ENCODE measurements at places on chromosomes 1 and 21.

GRCh38 chr1:116556289-116557006, 14.4 kb downstream of the CD58 start:
- peak; percentile 95 for DNase-seq

GRCh38 chr1:181742426-181742825, 259.1 kb downstream of the CACNA1E start:
- DNase-seq: no peak

DNA sequence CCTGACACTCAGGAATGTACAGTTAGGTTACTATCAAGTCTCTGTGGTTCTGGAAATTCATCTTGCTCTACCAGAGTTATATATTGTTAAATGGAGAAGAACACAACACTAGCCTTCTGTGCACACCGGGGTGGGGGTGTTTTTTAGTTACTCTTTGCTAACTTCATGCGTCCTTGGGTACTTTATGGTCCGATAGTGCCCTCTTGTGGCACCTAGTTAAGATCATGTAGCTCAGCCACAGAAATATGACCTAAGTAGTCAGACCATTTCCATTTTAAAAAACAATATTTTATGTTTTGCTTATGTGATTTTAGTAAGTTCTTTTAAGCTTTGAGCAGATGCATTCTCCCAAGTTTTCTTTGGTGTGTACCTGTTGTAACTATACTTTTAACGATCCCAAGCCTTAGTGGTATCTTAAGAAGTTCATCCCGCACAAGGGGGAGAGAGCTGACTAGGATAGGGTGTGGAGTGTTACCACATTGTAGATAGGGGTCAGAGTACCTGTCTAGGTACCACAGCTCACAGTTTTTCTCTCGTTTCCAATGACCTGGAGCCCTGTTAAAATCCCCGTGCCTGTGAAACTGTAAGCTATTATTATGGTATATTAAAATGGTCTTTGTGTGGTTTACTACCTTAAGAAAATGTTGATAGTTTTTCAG, 20.6 kb upstream of the SH3D21 start:
- peak; percentile 74 for DNase-seq

- no peak for DNase-seq
These were observed 33.5 kb upstream of the MRPS6 start for GRCh38 chr21:34039678-34040382.

GRCh38 chr1:68162761-68163160, 69.6 kb downstream of the WLS start:
- DNase-seq: no peak

DNA sequence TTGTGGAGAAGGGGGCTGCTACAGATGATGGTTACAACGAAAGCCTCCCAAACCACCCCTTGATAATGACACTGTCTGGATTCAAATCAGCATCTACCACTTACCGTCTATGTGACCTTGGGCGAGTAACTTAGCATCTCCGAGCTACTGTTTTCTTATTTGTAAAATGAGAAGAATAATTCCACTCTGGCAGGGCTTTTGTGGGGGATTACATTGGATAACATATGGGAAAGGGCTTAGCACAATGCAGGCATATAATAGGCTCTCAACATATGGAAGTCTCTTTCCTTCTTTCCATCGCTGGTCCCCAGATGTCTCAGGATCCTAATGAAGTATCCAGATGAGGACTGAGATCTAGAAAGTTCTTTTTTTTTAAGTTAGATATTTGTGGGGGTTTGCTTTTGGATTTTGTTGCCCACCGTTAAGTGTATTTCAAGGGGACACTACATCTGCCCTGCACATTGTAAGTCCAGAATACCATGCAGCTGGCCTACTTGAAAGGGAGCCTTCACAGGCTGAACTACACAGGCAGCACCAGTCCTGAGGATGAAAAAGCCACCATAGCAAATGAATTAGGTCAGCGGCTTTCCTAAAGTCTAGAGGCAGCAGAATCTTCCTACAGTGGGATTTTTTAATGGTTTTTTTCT, 172.2 kb upstream of the IRF2BP2 start:
- no peak for DNase-seq

GRCh38 chr1:211472724-211473123, 19.2 kb downstream of the RD3 start:
- no peak for DNase-seq

- DNase-seq: no peak
These were observed 2.8 kb upstream of the EFNA4 start for GRCh38 chr1:155060736-155061135.

GRCh38 chr1:88060750-88061491, 623.2 kb upstream of the PKN2 start:
- no peak for DNase-seq

GRCh38 chr1:110533230-110533629, 14.3 kb upstream of the KCNA10 start:
- no peak for DNase-seq

GRCh38 chr1:86016076-86016759, 140.4 kb downstream of the COL24A1 start:
- no peak for DNase-seq

GRCh38 chr1:47755101-47755990, 241.8 kb downstream of the TRABD2B start:
- DNase-seq: peak; percentile 56

DNA sequence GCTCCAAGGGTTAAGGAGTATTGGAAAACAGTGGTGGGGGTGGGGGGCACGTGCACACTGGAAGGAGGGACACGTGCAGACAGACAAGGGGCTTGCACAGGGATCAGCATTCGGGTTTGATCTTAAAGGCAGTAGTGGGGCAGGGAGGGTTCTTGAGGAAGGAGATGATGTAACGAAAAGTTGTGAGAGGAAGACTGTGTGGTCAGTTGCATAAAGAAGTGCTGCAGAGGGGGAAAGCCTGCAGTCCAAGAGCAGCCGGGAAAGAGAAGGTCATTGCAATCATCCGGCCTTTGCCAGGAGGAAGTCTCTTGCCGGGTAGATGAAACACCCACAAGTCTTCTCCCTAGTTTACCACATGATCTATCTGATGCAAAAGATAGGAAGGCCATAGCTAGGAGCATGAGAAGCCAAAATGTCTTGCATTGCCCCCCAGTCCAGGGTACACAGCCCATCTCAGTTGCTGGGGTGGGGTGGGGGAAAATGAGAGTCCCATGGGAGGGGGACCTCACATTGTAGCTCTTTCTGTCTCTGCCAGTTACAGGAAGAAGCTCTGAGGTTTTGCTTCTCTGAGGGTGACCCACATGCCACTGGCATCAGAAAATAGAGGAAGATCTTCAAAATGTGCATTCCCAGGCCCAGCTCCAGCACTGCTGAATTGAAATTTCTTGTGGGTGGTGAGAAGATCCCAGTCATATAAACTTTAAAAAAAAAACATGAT, 202.5 kb upstream of the RAB4A start:
- DNase-seq: no peak

GRCh38 chr1:21633992-21634805, 35.0 kb downstream of the RAP1GAP start:
- DNase-seq: no peak

GRCh38 chr1:230832476-230832875, 35.8 kb downstream of the C1orf198 start:
- no peak for DNase-seq

GRCh38 chr1:199811163-199811562, 216.3 kb upstream of the NR5A2 start:
- DNase-seq: no peak

GRCh38 chr1:168485048-168485447, 58.7 kb downstream of the XCL2 start:
- no peak for DNase-seq

DNA sequence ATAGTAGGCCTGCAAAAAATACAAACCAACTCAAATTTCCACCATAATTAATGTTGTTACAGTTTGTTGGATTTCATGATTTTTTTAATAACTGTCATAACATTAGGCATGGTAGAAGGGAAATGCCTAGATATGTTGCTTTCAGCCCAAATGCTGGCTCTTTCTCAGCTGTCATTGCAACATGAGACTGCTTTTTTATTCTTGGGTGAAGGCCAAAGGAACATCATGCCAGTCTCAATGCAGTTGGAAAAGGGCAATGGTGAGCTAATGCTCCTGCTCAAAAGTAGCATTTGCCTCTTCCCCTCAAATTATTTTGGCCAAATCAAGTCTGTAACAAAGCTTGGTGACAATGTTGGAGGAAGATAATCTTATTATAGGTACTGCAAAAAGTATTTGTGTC, 877.7 kb upstream of the PRMT6 start:
- no peak for DNase-seq

DNA sequence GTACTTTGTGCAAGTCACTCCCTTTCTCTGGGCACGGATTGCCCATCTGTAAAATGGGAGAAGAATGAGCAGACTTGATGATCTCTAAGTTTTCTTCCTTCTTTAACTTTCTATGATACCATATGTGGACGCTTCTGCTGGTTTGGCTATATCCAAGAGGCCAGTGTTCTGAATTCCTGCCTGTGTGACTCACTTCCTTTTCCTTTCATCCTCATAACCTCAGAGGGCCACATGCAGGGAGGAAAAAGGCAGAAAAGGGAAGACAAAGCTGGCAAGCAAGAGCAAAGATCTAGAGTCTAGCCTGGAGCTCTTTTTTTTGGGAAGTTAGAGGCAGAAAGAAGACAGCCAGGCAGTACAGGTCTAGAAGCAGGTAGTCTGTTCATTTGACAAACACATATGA, 151.2 kb downstream of the OMA1 start:
- DNase-seq: no peak

- no peak for DNase-seq
These were observed 24.8 kb upstream of the RGS18 start for GRCh38 chr1:192133350-192133926.

DNA sequence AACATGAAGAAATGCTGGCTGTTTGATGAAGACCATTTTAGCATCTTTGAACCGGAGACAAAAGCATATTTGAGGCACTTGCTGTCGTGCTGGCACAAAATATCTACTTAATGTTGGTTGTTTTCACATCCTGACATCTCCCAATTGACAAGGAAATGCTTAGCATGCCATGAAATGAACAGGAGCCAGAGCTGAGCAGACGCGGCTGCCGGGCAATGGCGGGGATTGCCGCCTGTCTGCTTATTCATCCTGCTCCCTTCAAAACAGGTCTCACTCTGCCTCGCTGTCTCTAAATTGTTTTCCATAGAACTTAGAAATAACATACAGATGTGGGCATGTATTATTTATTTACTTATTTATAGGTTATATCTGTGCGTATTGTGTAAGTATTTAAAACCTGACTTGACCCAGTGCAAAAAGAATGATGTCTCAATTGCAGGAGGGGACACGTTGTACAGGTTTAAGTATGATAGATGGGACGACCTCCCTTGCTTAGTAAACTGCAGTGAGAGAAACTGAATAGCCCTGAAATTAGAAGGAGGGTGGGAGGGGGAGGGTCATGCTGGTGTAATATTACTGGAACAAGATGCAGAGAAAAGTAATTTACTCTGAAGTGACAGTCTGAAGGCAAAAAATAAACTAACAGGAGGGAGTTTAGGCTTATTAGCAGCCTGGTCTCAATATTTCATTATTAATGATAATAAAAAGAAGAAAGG, 590.4 kb upstream of the PLXNA2 start:
- DNase-seq: no peak

GRCh38 chr1:18951818-18952391, 4.6 kb downstream of the IFFO2 start:
- DNase-seq: peak; percentile 94

DNA sequence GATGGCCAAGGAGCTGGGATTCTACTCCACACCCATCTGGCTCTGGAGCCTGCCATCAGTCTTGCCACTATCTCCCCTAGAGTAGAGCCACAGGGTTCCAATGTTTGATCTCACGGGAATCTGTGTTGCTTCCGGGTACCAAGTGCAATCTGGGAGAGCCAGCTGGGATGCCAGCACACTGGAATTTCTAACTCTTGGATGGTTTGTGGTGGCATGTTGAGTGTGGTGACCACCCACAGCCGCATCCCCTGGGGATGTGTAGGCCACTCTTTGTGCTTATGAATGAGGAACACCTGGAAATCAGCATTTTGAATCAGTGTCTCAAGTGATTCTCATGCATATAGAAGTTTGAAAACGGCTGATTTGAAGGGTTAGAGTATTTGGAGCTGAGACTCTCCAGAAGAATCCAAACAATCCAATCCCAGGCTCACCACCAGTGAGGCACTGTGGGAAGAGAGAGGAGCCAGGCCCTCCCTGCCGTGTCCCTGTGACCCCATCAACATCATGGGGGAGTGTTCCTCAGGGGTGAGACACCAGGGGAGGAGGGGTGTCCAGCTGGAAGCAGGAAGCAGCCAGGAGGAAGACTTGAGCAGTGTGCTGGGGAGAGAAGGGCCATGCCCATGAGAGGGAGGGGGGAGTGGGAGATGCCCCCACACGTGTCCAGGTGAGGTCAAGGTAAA, 13.4 kb downstream of the FBLIM1 start:
- DNase-seq: no peak

- no peak for DNase-seq
These were observed 95.0 kb downstream of the COL24A1 start for GRCh38 chr1:86061551-86061990.

GRCh38 chr21:45910548-45911221, 70.9 kb upstream of the COL6A1 start:
- no peak for DNase-seq

DNA sequence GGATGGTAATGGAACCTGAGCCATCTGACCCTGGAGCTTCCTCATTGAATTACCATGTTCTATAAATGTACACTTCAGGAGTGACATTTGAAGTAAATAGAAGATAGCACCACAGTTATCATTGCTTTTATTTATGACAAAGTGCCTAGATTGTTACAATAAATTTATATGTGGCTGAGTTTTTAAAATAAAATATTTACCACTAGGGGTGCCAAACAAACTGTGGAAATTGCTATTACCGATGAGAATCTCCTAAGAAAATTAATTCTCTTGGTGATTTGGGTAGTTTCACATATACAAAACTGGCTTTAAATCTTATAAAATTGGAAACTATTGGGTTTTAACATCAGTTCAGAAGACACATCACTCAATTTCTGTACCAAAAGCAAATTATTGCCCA, 1.4 kb upstream of the TNR start:
- DNase-seq: no peak

Data from activated CD4-positive, alpha-beta T cell treated with anti-CD3 and anti-CD28 coated beads, Interleukin-2, Interleukin-4, amounts not matched to agents 100 ng/mL and 50 ng/mL, durations not matched to agents 16 hours and 8 hours (primary cell).